Umbilical cord (tissue), 2 donors: ENCODE measurements at places on chromosomes 4 and X. TPM values are rescaled to one million over a fixed set of nuclear protein-coding genes. Genes with fewer than 3 reads are reported as not detected.

The SHROOM3 gene
- total RNA-seq: 33.2 TPM

The SUPT20HL1 gene
- total RNA-seq: not detected

The CITED1 gene
- total RNA-seq: not detected

The FOXO4 gene
- total RNA-seq: 13.5 TPM

The TEC gene
- total RNA-seq: 5.1 TPM

The SRPX gene
- 74.9 TPM for total RNA-seq

The ATP8A1 gene
- total RNA-seq: 14.7 TPM

The AGA gene
- 16.1 TPM for total RNA-seq

The HUWE1 gene
- total RNA-seq: 83.1 TPM

The VCX3B gene
- not detected for total RNA-seq

The ATRX gene
- 142 TPM for total RNA-seq

The PNMA6F gene
- not detected for total RNA-seq

The MAMLD1 gene
- total RNA-seq: 0.72 TPM

The ASMT gene
- not detected for total RNA-seq

The FGF13 gene
- 25.3 TPM for total RNA-seq

The MAGEA2 gene
- 0.24 TPM for total RNA-seq

The F8A2 gene
- total RNA-seq: 0.72 TPM

The DGKK gene
- total RNA-seq: under 0.01 TPM

The INPP4B gene
- 78.7 TPM for total RNA-seq

The QDPR gene
- 9.4 TPM for total RNA-seq

The NEXMIF gene
- 1.7 TPM for total RNA-seq

The ELF2 gene
- 103 TPM for total RNA-seq

The UNC5C gene
- total RNA-seq: 4.6 TPM

The PAGE2 gene
- total RNA-seq: not detected

The ADH1A gene
- total RNA-seq: 0.48 TPM

The ATP1B4 gene
- total RNA-seq: 1.4 TPM
